Activated CD8-positive, alpha-beta T cell treated with anti-CD3 and anti-CD28 coated beads, Interleukin-2, amount 10 ng/mL, durations not matched to agents 7 days and 5 days (primary cell): ENCODE measurements at places on chromosomes 7 and 10. TPM values are rescaled to one million over a fixed set of nuclear protein-coding genes. Genes with fewer than 3 reads are reported as not detected.

DNA sequence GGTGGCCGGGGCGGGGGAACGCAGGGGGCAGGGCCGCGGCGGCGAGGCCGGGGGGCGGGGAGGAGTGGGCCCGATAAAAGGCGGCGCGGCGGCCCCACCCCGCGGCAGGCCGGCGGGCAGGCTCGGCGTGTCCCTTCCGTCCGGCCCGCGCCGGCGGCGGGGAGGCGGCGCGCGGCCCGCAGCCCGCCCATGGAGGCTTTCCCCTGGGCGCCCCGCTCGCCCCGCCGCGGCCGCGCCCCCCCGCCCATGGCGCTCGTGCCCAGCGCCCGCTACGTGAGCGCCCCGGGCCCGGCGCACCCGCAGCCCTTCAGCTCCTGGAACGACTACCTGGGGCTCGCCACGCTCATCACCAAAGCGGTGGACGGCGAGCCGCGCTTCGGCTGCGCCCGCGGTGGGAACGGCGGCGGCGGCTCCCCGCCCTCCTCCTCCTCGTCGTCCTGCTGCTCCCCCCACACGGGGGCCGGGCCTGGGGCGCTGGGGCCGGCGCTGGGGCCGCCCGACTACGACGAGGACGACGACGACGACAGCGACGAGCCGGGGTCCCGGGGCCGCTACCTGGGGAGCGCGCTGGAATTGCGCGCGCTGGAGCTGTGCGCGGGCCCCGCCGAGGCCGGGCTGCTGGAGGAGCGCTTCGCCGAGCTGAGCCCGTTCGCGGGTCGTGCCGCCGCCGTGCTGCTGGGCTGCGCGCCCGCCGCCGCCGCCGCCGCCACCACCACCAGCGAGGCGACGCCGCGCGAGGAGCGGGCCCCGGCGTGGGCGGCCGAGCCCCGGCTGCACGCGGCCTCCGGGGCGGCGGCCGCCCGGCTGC is at the start of gene NANOS1:
NANOS1 (plus strand) TSS at position 102 of the 808 bp plus-strand sequence; CDS start at position 190, 88 bp downstream.
- peak within 1 kb of the TSS; percentile 57 for H3K4me3 ChIP-seq
- peaks cover 24% of the 10 kb centered on the region for H3K4me1 ChIP-seq
- H3K36me3 ChIP-seq = peaks cover 32% of the 10 kb centered on the region

DNA sequence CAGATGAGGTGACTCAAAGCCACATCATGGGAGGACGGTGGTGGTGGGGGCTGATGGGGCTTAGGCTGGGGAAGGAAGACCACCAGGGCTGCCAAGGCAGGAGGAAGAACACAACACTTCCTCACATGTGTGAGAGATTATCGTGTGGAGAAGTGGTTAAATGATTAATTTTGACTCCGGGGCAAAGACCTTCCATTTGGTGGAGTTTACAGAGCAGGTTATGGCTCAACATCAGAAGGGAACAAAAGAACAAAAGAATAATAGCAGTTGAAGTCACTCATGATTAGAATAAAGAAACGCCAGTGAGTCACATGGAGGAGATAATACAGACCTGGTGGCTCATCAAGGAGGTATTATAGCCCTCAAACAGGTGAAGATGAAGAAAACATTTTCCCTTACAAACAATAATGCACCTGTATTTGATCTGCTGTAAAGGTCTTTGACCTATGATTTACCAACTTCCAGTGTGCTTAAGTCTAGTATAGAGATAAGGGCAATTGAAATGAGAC is 170.1 kb downstream of the PKD1L1 start:
- no peaks in the 10 kb centered on the region for H3K27me3 ChIP-seq
- H3K4me1 ChIP-seq = no peaks in the 10 kb centered on the region
- DNase-seq = no peak
- no peak overlapping the region for H3K4me3 ChIP-seq
- no peaks in the 10 kb centered on the region for H3K36me3 ChIP-seq

Gene DYDC2
- total RNA-seq = not detected

- peaks cover 12% of the 10 kb centered on the region for H3K4me1 ChIP-seq
- peak; percentile 46 for DNase-seq
- peak overlapping the region; percentile 55 for H3K27ac ChIP-seq
- H3K27me3 ChIP-seq = peaks cover 76% of the 10 kb centered on the region
These were observed 882 bp downstream of the DLX6 start for GRCh38 chr7:97006055-97006815.

Gene SYT15
- total RNA-seq = 1.0 TPM

Gene EPHB4
- total RNA-seq = 1.5 TPM

GRCh38 chr7:41446606-41447449 is 256.1 kb downstream of the INHBA start:
- H3K4me3 ChIP-seq = no peak overlapping the region
- H3K4me1 ChIP-seq = no peaks in the 10 kb centered on the region
- H3K36me3 ChIP-seq = no peaks in the 10 kb centered on the region
- no peak for DNase-seq

Gene GGCT
- 49.7 TPM for total RNA-seq

- no peak overlapping the region for H3K27ac ChIP-seq
- no peaks in the 10 kb centered on the region for H3K36me3 ChIP-seq
- no peak overlapping the region for H3K4me3 ChIP-seq
- no peaks in the 10 kb centered on the region for H3K27me3 ChIP-seq
- no peaks in the 10 kb centered on the region for H3K4me1 ChIP-seq
- DNase-seq = no peak
These were observed 111.6 kb upstream of the GLI3 start for GRCh38 chr7:42348631-42349030.

- DNase-seq = peak; percentile 19
- H3K4me1 ChIP-seq = peaks cover 33% of the 10 kb centered on the region
- no peak overlapping the region for H3K27ac ChIP-seq
- H3K4me3 ChIP-seq = no peak overlapping the region
These were observed 235.6 kb upstream of the KLF6 start for GRCh38 chr10:4020631-4021030.

Gene PRTFDC1
- 2.9 TPM for total RNA-seq

GRCh38 chr10:114767101-114767985 is 54.2 kb upstream of the FHIP2A start:
- H3K27me3 ChIP-seq = peaks cover 45% of the 10 kb centered on the region
- DNase-seq = no peak

Gene PLCE1
- total RNA-seq = not detected

DNA sequence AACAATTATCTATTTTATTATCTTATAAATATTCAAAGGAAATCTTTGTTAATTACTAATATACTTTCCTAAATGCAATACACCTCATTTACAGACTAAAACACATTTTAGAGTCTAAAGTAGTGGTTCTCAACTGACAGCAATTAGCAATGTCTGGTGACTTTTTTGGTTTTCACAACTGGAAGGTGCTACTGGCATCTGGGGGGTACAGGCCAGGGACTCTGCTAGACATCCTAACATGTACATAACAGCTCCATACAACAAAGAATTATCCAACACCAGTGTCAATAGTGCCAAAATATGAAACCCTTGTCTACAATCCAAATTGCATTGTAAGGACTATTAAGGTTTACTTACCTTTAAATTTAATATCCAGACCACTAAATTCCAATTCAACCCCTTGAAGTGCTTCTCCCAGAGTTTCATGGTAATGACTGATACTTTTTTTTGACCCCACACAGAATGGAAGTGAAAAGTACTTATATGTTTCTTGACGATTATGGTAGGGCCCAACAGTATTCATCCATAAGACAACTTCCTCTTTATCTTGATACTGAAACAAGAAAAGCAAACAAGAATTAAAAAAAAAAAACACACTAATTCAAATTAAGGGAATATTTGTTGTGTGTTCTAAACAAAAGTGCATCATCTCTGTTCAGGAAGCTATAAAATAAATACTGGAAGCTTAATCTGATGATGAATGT is 10.4 kb downstream of the TM9SF3 start:
- H3K36me3 ChIP-seq = peaks cover 43% of the 10 kb centered on the region
- DNase-seq = no peak
- no peak overlapping the region for H3K27ac ChIP-seq
- no peak overlapping the region for H3K4me3 ChIP-seq

DNA sequence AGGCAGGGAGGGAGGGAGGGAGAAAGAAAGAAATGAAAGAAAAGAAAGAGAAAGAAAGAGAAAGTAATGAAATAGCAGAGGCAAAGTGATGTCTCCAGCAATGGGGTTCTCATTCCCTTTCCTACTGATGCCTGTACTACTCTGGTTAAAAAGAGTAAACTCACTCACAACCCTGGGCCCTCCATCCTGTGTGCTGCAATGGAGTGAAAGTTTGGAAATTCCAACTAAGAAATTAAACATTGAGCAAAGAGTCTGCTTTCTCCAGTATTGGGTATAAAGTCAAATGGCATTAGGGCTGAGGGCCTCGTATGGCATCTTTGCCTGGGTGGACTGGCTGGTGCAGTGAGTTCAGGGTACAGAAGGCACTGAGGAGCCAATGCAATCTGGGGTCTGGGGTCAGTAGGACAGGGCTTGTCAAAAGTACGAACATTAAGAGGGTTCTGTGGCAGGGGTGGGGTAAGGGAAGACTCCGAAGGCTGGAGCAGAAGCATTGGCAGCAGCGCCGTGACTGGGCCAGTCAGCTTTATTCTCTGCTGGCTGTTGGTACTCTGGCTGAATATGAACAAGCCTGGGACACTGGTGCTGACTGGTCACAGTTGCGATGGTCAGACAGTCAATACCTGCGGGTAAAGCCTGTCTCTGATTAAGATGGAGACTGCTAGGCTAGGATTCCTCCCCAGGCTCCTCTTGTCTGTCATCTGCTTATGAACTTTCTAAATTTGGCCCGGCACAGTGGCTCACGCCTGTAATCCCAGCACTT is 24.1 kb upstream of the TNS3 start:
- H3K27ac ChIP-seq = no peak overlapping the region
- H3K4me1 ChIP-seq = no peaks in the 10 kb centered on the region
- no peaks in the 10 kb centered on the region for H3K27me3 ChIP-seq
- H3K4me3 ChIP-seq = no peak overlapping the region

GRCh38 chr10:87782721-87783120 is 35.3 kb downstream of the ATAD1 start:
- DNase-seq = no peak
- no peaks in the 10 kb centered on the region for H3K4me1 ChIP-seq
- no peak overlapping the region for H3K4me3 ChIP-seq
- H3K27ac ChIP-seq = no peak overlapping the region

- DNase-seq = no peak
- no peak overlapping the region for H3K4me3 ChIP-seq
- H3K27ac ChIP-seq = no peak overlapping the region
- no peaks in the 10 kb centered on the region for H3K4me1 ChIP-seq
- no peaks in the 10 kb centered on the region for H3K36me3 ChIP-seq
These were observed 997.3 kb downstream of the LRMDA start for GRCh38 chr10:76428551-76429367.

GRCh38 chr10:79610601-79611191 is at the start of gene SFTPA1:
TSS of gene SFTPA1 (plus strand) at chr10:79610939. CDS start at chr10:79611826, 887 bp downstream.
- no peaks in the 10 kb centered on the region for H3K36me3 ChIP-seq
- no peak within 1 kb of the TSS for H3K4me3 ChIP-seq
- H3K27me3 ChIP-seq = peaks cover under 1% of the 10 kb centered on the region

Gene PSMC2
- 130 TPM for total RNA-seq

DNA sequence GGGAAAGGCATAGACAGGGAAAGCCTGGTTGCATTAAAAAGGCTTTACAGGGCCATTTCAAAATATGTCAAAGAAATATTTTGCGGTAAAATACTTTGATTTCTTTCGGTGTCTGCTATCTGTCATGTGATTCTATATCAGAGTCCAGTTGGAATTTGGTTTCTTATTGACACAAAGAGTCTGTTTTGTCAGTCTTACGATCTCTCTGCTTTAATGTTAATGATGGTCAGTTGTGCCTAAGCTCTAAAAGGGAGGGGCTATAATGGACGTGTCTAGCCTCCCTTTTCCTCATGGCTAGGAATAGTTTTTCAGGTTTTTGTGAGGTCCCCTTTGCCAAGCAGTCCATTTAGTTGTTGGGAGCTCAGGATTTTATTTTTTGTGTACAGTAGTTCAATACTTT is 31.5 kb downstream of the ORC5 start:
- H3K36me3 ChIP-seq = peaks cover 47% of the 10 kb centered on the region
- no peaks in the 10 kb centered on the region for H3K27me3 ChIP-seq
- H3K4me3 ChIP-seq = no peak overlapping the region
- DNase-seq = no peak
- no peaks in the 10 kb centered on the region for H3K4me1 ChIP-seq

GRCh38 chr10:63421591-63421990 is 44.2 kb downstream of the JMJD1C start:
- peaks cover 27% of the 10 kb centered on the region for H3K4me1 ChIP-seq
- peak; percentile 49 for DNase-seq
- H3K4me3 ChIP-seq = peak overlapping the region; percentile 49
- H3K27ac ChIP-seq = peak overlapping the region; percentile 92
- no peaks in the 10 kb centered on the region for H3K27me3 ChIP-seq
- peaks cover 7% of the 10 kb centered on the region for H3K36me3 ChIP-seq

Gene PVRIG
- 61.6 TPM for total RNA-seq

GRCh38 chr10:122127943-122128342 is 139.0 kb downstream of the TACC2 start:
- H3K36me3 ChIP-seq = no peaks in the 10 kb centered on the region
- H3K27ac ChIP-seq = no peak overlapping the region
- DNase-seq = no peak
- H3K27me3 ChIP-seq = no peaks in the 10 kb centered on the region

- H3K27ac ChIP-seq = no peak overlapping the region
- DNase-seq = no peak
- H3K4me3 ChIP-seq = no peak overlapping the region
- peaks cover 10% of the 10 kb centered on the region for H3K4me1 ChIP-seq
- no peaks in the 10 kb centered on the region for H3K27me3 ChIP-seq
These were observed 102.6 kb downstream of the DLG5 start for GRCh38 chr10:77823811-77824542.

DNA sequence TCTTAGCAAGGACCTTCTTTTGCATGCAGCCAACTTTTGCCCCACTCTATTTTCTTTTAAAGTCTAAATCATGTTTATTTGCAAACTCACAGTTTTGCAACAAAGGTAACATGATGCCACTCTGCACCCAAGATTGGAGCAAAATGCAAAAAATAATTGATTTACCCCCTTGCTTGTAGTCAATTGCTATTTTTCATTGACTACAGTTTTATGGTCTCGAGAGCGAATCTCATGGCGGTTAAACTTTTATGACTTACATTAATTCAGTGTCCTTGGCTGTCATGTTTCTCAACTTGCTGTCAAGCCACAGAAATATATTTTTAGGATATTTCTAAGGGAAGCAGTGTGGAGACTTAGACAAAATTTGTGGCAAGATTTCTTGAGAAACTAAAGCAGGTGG is 110.0 kb upstream of the JCAD start:
- no peak overlapping the region for H3K4me3 ChIP-seq
- no peaks in the 10 kb centered on the region for H3K36me3 ChIP-seq
- H3K27me3 ChIP-seq = peaks cover 32% of the 10 kb centered on the region
- no peaks in the 10 kb centered on the region for H3K4me1 ChIP-seq
- H3K27ac ChIP-seq = no peak overlapping the region

Gene PRLHR
- not detected for total RNA-seq

DNA sequence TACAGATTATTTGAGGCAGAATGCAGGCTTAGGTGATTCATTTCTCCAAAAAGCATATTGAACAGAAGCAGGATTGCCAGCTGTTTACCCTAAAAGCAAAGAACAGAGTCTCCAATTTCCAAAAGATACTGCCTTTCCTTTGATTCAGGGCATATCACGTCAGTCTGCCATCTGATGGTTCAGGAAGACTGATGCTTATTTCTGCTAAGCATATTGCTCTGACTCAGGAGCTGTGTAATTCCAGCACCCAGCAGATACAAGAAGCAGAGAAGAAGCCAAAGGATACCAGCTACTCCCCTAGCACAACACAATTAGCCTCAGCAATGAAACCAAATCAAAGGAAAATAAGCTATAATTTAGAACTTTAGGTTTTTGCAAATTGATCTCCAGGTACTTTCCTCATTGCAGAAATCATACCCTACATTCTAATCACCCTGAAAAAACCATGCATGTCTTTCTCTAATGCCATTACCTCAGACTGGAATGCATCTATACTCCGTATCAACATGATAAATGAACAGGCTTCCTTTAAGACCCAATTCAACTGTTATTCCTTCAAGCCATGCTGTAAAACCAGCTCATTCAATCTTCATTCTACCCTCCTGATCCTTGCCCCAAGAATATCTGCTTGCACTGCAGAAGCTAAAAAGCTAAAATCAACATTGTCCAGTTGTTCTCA is 55.1 kb downstream of the ABI1 start:
- no peak overlapping the region for H3K27ac ChIP-seq
- H3K36me3 ChIP-seq = peaks cover 12% of the 10 kb centered on the region
- H3K4me1 ChIP-seq = peaks cover 36% of the 10 kb centered on the region
- no peak overlapping the region for H3K4me3 ChIP-seq
- no peaks in the 10 kb centered on the region for H3K27me3 ChIP-seq
